Lower lobe of right lung (tissue), 2 donors: ENCODE measurements at places on chromosomes 3 and 15.

- DNase-seq, result no peak
These were observed 106.5 kb downstream of the P3H2 start for GRCh38 chr3:190013943-190014924.

DNA sequence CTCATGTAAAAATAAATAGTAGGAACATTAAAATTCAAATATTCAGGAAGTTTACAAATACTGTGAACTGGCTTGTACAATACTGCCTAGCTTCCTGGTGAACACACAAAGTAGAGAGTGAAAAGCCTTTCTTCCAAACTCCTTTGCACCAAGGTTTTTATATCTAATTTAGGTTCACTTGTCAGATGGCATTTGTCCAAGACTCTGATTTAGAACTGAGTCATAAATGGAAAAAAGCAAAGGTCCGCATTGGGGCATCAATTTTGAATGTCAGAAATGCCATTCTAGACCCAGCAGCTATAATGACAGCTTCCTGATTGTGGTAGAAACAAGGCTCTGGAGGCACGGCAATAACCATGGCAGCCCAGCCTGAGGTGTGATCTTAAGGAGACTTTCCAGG is 160.7 kb downstream of the PDE8A start:
- DNase-seq, result no peak

- DNase-seq, result no peak
These were observed 19.0 kb upstream of the CLEC3B start for GRCh38 chr3:45007091-45007490.

- no peak for DNase-seq
These were observed 92.0 kb upstream of the RNU6-1 start for GRCh38 chr15:67931861-67932260.

GRCh38 chr3:68256635-68257223 is 602.3 kb upstream of the SUCLG2 start:
- DNase-seq, result no peak

DNA sequence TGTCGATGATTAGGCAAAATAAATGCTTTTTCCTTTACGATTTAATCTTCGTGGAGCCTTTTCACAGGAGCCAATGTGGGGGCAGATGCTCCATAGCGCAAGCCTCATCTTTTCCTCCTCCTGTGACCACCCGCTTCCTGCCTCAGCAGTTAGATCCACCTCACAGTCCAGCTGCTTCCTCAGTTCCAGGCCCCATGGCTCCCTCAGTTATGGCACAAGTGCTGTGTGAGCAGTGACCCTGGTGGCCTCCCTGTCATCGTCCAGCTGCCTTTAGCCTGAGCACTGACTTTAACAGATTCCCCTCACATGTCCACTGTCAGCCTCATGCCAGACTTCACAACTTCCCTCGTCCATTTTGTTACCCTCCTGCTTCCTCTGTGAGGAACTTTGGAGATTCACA is 424.6 kb upstream of the GBE1 start:
- DNase-seq, result no peak

DNA sequence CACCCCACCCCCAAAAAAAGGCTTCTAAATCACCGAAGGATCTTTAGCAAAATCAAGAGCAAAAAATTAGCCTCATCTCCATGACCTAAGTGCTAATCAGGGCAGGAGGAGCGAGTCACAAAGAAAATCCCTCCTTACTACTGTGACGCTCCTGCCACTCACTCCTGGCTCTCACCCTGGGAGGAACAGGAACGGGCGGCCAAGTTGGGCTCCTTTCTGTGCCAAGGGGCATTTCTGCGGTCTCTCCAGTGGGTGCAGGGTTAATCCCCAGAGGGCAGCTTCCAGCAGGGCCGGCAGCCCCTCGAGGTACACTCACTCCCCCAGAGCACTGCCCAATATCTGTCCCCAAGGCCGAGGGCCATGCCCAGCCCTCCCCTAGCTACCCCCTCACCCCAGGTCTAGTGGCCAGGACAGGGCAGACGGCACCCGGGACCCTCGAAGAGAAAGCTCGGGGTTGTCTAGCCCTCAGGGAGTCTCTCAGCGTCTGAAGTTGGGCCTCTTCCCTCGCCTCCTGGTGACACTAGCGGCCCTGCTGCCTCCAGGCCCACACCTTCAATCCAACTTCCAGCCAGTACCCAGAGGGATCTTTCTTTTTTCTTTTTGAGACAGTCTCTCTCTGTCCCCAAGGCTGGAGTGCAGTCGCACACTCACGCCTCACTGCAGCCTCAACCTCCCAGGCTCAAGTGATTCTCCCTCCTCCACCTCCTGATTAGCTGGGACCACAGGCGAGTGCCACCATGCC is 706 bp downstream of the CAV3 start:
- no peak for DNase-seq

GRCh38 chr3:104102386-104102785 is 1264.3 kb upstream of the ALCAM start:
- DNase-seq, result no peak

DNA sequence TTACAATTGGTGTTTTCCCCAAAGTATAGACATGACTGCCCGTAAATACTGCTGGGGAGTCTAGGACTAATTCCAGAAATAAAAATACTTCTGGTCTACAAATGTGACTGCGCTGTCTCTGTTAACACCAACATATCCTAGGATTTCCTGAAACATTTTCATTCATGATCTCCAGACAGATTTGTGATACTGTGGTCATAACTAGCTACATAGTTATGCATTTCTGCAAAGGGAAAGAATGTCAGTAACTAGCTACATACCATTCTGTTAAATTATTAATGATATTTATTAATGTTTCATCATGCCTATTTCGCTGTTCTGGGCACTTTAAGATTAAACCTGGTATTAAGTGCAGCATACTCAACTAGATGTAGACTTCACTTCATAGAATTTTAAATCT is 33.3 kb downstream of the SETD5 start:
- no peak for DNase-seq

- no peak for DNase-seq
These were observed 346.8 kb downstream of the CNTN3 start for GRCh38 chr3:74267588-74268184.

- no peak for DNase-seq
These were observed 604.9 kb upstream of the AGTR1 start for GRCh38 chr3:148092624-148093347.
